ENCODE measurements at places on chromosomes 1 and 21.

- DNase-seq = peak; percentile 94
Measured at GRCh38 chr21:34900376-34900775, 148.7 kb downstream of the RUNX1 start.

- DNase-seq = no peak
Measured at GRCh38 chr1:213550804-213551203, 437.0 kb upstream of the PROX1 start.

DNA sequence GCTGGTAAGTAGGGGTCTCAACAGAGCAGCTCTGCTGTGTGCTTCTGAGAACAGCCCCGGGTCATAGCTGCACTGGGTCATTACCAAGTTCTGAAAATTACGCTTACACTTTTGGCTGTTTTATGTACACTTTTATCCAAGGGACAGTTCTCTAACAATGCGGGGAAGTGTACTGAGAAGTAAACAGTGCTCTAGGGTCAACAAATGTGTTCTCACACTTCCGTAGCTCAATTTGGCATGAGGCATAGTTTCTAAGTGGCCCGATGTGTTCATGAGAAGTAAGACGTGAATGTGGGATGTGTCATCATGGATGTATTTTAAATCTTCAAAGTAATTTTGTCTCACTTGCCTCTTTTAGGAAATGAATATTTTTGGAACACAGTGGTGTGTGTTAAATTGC, 10.9 kb upstream of the VAMP3 start:
- no peak for DNase-seq

DNA sequence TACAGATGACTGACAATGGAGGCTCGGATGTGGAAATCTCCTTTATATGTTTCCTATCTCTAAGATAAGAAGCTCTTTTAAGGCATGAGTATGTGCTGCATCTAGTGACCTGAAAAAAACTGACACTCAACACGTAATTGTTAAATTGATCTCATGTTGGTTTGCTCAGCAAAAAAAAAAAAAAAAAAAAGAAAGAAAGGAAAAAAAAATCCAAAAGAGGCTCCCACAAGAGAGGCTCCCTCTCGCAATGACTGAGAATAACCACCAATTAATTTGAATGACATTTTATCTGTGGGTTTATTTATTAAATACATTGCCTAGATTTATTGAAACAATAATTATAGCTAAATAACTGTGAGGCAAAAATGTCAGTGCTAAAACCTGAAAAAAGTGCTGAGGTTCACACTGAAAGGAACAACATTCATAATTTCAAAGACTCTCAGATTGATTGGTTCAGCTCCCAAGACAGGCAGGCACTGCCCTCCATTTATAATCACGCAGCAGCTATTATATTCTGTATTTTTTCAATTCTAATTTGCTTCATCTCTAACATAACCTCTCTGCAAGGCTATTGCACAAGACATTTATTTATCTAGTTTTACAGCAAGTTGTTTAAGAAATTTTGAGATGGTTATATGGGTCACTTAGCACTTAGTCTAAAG, 184.5 kb upstream of the TMPRSS15 start:
- no peak for DNase-seq
